Caki2 (cell line): ENCODE measurements at places on chromosomes 16 and 17.

- DNase-seq = no peak
Measured at GRCh38 chr17:81608082-81608481, 28.8 kb downstream of the NPLOC4 start.

DNA sequence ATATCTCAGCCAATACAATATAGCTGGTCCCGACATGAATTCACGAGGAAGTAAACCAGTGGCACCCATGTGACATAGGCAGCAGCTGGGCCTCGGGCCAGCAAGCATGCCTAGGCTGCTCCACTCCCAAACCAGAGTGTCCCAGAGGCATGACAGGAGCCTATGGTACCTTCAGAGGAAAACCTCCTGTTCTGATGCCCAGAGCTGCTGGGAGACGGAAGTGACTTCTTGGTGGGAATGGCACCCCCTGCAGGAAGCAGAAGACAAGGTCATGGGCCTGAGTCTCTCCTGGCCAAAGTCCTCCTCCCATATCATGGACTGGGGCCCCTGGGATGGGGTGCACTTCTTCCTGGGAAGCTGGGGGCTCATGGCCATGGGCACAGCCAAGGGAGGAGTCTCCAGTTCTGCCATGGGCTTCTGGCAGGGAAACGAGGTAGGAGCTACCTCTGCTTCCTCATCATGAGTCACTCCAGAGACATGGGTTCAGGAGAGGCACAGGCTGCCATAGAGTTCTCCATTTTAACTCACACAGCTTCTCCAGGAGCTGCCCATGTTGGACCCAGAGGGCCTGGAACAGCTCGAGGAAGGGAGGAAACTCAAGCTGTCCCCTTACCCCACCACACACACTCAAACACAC, 13.4 kb downstream of the FBF1 start:
- no peak for DNase-seq

DNA sequence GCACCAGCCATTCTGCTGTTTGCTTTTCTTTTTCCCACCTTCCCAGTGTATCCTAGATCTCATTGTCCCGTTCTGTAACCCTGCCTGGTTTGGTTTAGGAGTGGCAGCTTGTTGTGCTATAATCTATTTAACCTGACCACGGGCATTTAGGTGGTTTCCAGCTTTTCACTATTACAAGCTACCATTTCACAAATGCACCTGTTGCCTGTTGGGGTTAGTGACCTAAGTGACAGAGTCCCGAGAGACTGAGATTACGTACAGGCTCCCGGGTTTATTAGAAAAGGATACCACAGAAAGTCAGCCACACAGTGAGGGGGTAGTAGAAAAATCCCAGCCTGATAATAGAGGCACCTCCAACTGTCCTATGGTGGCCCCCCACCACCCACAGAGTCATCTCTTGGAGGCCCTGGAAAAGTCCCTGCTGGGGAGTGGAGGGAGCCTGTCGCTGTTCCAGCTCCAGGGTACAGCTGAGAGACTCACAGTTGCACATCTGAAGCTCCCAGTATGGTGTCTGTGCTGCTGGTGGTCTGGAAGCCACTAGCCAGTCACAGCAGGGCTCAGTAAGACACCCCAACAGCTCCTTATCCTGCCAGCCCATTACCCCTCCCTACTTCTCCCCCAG, 21.2 kb downstream of the CLEC16A start:
- DNase-seq = no peak

- DNase-seq = no peak
Measured at GRCh38 chr17:72336026-72336803, 215.4 kb downstream of the SOX9 start.
